Esophagus squamous epithelium (tissue), 5 donors: ENCODE measurements at places on chromosomes 1 and 21.

GRCh38 chr1:74733604-74734484 lies 892 bp downstream of the TYW3 start:
- no peak for DNase-seq

- DNase-seq, result no peak
Observed at GRCh38 chr1:16232316-16232710, 4.7 kb downstream of the CPLANE2 start.

- DNase-seq, result no peak
Observed at GRCh38 chr21:44514746-44515358, 25.1 kb downstream of the KRTAP10-1 start.

GRCh38 chr21:34353182-34353581 lies 10.6 kb upstream of the KCNE2 start:
- no peak for DNase-seq

- no peak for DNase-seq
Observed at GRCh38 chr1:85575363-85575995, 5.1 kb upstream of the CCN1 start.

DNA sequence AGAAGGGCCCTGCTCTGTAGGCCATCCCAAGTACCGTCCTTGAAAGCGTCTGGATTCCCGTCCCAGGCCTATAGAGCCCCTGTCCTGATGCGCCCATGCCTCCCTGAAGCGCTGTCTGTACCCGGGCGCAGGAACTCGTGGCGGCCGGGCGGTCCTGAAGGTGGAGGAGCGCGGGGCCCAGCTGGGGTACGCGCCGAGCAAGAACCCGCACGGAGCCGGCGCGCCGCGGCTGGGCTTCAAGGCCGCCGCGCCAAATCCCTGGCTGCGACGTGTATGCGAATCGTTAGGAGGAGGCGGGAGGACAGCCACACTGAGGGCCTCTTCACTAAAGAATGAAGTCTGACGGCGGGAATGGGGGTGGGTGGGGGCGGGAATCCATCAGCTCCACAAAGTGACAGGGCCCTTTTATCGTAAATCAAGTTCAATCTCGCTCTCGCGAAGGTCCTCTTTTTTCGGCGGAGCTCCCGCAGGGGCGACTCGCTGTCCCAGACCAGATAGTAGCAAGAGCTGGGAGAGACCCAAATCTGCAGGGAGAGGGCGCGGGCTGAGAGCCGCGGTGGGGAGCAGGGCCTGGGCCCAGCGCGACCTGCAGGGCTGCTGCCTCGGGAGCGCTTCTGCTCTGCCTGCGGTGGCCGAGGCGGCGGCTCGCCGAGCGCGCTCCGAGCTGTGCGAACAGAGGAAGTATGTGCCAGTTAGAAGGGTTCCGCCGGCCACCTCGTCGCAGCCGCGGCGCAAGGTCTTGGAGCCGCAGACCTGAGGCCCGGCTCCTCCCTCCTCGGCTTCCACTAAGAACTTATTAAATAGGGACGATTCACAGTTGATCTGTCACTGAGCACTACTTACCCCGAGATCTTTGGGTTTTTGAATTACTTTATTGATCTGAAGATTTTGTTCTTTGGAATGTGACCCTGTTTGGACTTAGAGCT lies 10.4 kb downstream of the BARHL2 start:
- no peak for DNase-seq
